ENCODE measurements at places on chromosomes 11 and 22.

DNA sequence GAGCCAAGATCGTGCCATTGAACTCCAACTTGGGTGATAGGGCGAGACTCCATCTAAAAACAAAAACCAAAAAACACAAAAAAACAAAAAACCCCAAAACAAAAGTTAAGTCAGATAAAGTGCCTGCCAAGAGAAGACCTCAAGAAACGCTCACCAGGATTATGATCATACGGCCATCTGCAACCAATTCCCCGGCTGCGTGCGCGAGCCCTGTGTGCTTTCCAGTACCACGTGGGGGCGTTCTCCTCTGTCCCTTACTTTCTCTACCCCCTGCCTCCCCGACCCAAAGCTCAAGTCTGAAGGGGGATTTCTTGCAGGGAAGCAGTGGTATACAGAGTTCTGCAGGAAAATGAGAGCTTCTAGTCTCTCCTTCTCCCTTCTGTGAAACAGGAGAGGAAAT, 10.5 kb upstream of the RPS19BP1 start:
- DNase-seq, result no peak

DNA sequence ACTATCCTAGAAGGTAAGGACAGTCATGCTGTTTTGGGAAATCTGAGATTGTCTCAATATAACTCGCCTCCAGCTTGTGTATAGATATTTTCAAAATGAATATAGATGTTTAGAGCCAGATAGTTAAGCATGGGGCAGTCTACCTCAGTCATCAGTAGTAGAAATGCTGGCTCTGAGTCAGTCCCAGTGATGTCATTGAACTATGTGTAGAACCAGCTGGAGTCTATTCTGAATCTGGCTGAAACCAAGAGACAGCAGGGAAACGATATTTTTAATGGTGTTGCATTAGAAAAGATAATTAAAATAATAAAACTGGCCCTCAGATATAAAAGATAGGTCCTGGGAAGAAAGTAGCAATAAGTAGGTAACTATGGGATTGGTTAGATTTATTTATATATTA, 25.9 kb downstream of the PIWIL4 start:
- no peak for DNase-seq

- peak; percentile 64 for DNase-seq
These were observed 25.4 kb downstream of the MMP20 start for GRCh38 chr11:102599642-102600261.

GRCh38 chr11:81942646-81943045, 791.0 kb downstream of the FAM181B start:
- DNase-seq, result no peak

DNA sequence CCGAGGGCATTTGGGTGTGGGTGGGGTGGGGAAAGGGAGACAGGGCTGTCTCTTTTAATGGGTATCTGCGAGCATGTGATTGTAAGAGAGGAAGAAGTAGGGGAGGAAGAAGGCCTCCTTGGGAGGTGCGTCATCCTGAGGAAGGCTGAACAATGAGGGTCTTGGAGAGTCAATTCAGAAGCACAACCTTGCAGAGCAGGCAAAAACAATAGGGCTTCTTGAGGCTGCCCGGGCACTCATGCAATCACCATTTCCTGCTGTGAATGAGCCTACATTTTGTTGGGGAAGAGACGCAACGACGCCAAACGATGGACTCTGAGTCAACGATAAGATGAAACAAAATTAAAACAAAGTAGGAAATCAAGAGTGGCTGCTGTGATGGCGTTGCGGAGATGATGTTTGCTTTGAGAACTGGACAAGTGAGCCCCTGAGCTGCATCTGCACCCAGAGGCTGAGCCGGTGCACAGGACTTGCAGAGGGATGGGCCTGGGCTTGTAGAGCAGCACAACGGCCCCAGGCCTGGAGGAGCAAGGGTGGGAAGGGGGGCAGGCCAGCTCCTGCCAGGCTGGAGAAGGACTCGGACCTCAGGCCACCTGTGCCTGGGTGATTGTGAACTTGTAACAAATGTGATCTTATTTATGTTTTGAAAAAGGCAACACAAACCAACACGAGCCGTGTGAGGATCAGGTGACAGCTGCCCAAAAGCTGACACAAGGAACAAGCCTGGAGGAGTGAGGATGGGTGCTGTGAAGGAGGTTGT, 92.3 kb upstream of the B3GAT1 start:
- DNase-seq, result no peak

DNA sequence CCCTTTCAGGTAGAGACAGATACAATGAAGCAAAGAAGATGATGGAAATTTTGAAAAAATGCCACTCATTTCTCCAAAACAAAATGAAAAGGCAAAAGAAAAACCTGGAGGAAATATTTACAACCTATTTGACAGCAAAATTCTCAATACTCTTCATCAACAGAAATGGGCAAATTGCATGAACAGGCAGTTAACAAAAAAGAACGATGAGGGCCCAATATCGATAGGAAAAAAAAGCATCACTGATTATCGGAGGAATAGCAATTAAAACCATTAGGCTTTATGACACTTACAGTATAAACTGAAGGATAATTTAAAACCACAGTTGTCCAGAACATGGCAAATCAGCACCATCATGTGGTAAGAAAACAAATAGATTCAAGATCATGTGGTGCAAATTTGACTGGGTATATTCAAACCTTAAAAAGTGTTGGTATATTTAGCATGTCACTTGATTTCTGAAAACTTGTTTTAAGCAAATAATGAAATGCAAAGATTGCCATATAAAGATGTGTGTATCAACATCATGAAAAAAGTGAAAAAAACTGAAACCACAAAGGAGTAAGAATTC, 222.9 kb downstream of the BRD1 start:
- no peak for DNase-seq

- peak; percentile 97 for DNase-seq
These were observed 70.2 kb upstream of the EED start for GRCh38 chr11:86174101-86175046.

Measured in HS-27A (cell line).